ENCODE measurements at places on chromosomes 16 and 17. TPM values are rescaled to one million over a fixed set of nuclear protein-coding genes. Genes with fewer than 3 reads are reported as not detected.
A peak's percentile ranks its signal among the peaks of the same experiment; 100 is the strongest.

The SMARCD2 gene
- 51.3 TPM for total RNA-seq

The PYY gene
- total RNA-seq, result not detected

DNA sequence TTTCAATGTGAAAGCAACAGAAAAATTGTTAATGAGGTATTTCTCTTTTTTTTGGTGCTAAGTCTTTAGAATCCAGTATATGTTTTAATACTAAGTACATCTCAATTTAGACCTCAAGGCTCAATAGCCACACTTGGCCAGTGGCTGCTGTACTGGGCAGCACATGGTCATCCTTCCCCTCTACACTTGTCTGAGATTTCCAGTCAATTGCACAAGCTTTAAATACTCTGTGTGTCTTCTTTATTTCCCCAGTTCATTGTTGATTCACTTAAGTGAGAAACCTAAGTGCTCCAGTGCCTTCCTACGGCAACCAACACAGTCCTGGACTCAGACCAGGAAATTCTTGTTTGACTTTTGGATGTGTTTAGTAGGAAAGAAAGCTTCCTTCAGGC lies 62.2 kb downstream of the TNRC6C start:
- H3K36me3 ChIP-seq, result peaks cover 5% of the 10 kb centered on the region
- peaks cover 15% of the 10 kb centered on the region for H3K4me1 ChIP-seq
- no peak overlapping the region for H3K4me3 ChIP-seq
- no peak for DNase-seq
- H3K27ac ChIP-seq, result peak overlapping the region; percentile 48

DNA sequence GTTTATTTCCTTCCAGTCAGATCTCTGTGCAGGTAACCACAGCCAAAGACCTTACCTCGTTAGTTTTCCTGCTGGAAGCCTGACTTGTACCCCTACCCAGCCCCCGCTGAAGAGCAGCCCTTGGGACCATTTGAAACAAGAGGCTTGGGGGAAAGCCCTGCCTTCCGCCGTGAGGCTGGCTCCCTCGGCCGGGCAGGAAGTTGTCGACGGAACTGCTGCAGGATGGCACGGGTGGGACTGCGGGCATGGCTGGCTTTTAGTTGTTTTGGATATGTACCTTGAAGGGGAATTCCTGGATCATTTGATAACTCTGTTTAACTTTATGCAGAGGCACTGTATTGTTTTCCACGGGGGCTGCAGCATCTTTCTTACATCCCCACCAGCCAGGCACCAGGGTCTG lies 49.0 kb upstream of the ENDOV start:
- no peak for DNase-seq
- H3K27me3 ChIP-seq, result no peaks in the 10 kb centered on the region
- H3K4me1 ChIP-seq, result peaks cover 15% of the 10 kb centered on the region
- no peak overlapping the region for H3K27ac ChIP-seq
- peaks cover 87% of the 10 kb centered on the region for H3K36me3 ChIP-seq

DNA sequence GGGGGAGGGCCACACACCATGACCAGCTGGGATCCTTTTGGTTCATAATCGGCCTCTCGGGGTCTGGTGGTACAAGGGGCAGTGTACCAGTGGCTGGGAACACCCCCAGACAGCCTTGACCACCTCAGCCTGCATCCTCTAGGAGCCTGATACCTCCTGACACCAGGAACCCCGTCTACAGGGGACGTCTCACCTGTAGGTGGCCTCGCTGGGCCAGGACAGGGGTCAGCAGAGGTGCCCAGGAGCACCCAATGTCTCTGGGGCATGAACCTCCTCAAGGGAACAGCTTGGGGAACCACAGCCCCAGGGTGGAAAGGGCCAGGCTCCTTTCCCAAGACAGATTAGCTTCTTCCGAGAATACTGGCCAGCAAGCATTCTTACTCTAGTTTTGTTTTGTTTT lies 2.5 kb upstream of the METRNL start:
- no peak for DNase-seq
- no peak overlapping the region for H3K27ac ChIP-seq
- no peak overlapping the region for H3K4me3 ChIP-seq
- H3K27me3 ChIP-seq, result no peaks in the 10 kb centered on the region
- H3K4me1 ChIP-seq, result no peaks in the 10 kb centered on the region

- no peaks in the 10 kb centered on the region for H3K4me1 ChIP-seq
- H3K27me3 ChIP-seq, result no peaks in the 10 kb centered on the region
- no peak for DNase-seq
These were observed 343.0 kb upstream of the ZFHX3 start for GRCh38 chr16:73390936-73391335.
